ENCODE measurements at places on chromosomes 3 and 15. TPM values are rescaled to one million over a fixed set of nuclear protein-coding genes. Genes with fewer than 3 reads are reported as not detected.
A peak's percentile ranks its signal among the peaks of the same experiment; 100 is the strongest.

The POLR2H gene
- total RNA-seq, result 93.6 TPM

The TPRA1 gene
- 39.0 TPM for total RNA-seq

- H3K27me3 ChIP-seq, result no peaks in the 10 kb centered on the region
- no peak for DNase-seq
- no peaks in the 10 kb centered on the region for H3K4me1 ChIP-seq
- H3K4me3 ChIP-seq, result no peak overlapping the region
Measured at GRCh38 chr15:32671339-32672325, 30.1 kb downstream of the SCG5 start.

DNA sequence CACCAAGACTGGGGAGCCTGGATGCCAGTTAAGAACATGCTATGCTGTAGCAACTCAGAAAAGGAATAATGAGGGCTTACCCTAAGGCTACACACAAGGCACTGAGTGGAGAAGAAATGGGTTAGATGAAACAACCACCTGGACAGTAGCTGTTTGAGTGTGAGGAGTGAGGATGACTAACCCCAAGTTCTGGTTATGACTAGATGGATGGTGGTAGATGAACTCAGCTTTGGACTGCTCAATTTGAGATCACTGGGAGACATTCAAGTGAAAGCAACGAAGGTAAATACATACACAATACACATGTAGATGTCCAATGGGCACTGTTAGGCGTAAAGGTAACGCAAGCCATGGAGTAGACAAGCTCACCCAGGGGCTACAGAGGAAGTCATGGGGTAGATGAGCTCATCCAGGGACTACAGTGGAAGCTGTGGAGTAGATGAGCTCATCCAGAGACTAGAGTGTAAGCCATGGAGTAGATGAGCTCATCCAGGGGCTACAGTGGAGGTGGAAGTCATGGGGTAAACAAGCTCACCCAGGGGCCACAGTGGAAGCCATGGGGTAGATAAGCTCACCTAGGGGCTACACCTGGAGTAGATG lies 98.3 kb downstream of the ANO10 start:
- H3K27me3 ChIP-seq, result no peaks in the 10 kb centered on the region
- no peak overlapping the region for H3K4me3 ChIP-seq
- no peak overlapping the region for H3K27ac ChIP-seq
- peak; percentile 70 for DNase-seq
- peaks cover 19% of the 10 kb centered on the region for H3K36me3 ChIP-seq

GRCh38 chr3:157226173-157226847 lies 66.4 kb upstream of the CCNL1 start:
- no peaks in the 10 kb centered on the region for H3K36me3 ChIP-seq
- peak overlapping the region; percentile 72 for H3K4me3 ChIP-seq
- H3K27ac ChIP-seq, result peak overlapping the region; percentile 17
- peaks cover 20% of the 10 kb centered on the region for H3K4me1 ChIP-seq

GRCh38 chr3:128585974-128586373 lies 64.6 kb downstream of the RPN1 start:
- peaks cover 14% of the 10 kb centered on the region for H3K4me1 ChIP-seq
- DNase-seq, result no peak
- no peak overlapping the region for H3K4me3 ChIP-seq
- H3K27ac ChIP-seq, result no peak overlapping the region
- peaks cover 3% of the 10 kb centered on the region for H3K36me3 ChIP-seq
- H3K27me3 ChIP-seq, result peaks cover 13% of the 10 kb centered on the region

GRCh38 chr3:164194842-164195241 lies 883.5 kb downstream of the SI start:
- no peak overlapping the region for H3K27ac ChIP-seq
- DNase-seq, result no peak
- H3K4me3 ChIP-seq, result no peak overlapping the region
- no peaks in the 10 kb centered on the region for H3K4me1 ChIP-seq

DNA sequence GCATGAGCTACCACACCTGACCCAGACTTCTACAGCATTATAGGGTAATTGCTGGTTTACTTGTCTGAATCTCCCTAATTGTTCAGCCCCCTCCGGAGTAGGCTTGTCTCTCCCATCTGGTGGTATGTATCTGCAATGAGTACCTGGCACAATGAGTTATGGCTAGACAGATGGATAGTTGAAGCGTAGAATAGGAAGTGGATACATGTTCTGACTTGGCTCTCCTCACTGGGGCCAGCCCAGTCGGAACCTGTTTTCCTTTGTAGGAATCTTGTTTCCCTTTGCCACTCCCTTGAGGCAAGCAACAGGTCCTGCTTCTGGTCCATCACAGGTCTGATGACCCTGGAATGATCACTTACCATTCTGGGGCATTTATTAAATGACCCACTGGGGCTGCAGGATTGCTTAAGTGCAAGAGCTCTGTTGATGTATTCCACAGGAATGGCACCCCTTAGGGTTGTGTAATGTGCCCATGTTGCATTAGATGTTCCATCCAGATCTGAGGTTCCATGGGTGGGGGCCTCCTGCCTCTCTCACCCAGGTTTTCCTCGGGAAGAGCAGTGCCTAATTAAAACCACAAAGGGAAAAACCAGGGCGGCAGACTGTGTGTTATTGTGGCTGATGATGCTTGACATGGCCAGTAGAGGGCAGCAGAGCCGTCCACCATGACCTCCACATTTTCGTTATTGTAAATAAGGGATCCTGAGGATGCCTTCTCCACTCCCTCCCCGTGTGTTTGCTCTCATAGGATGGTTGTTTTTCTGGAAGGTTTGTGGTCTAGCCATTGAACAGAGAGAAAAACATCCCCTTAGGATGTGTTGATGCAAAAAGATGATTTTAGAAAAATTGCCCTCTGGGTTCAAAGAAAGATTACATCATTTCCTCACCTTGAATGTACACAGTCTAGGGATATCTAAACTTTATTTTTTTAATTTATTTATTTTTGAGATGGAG lies 58.0 kb downstream of the CMTM8 start:
- H3K4me1 ChIP-seq, result peaks cover 27% of the 10 kb centered on the region
- DNase-seq, result peak; percentile 68
- H3K27ac ChIP-seq, result peak overlapping the region; percentile 72
- H3K4me3 ChIP-seq, result peak overlapping the region; percentile 61
- H3K36me3 ChIP-seq, result no peaks in the 10 kb centered on the region

DNA sequence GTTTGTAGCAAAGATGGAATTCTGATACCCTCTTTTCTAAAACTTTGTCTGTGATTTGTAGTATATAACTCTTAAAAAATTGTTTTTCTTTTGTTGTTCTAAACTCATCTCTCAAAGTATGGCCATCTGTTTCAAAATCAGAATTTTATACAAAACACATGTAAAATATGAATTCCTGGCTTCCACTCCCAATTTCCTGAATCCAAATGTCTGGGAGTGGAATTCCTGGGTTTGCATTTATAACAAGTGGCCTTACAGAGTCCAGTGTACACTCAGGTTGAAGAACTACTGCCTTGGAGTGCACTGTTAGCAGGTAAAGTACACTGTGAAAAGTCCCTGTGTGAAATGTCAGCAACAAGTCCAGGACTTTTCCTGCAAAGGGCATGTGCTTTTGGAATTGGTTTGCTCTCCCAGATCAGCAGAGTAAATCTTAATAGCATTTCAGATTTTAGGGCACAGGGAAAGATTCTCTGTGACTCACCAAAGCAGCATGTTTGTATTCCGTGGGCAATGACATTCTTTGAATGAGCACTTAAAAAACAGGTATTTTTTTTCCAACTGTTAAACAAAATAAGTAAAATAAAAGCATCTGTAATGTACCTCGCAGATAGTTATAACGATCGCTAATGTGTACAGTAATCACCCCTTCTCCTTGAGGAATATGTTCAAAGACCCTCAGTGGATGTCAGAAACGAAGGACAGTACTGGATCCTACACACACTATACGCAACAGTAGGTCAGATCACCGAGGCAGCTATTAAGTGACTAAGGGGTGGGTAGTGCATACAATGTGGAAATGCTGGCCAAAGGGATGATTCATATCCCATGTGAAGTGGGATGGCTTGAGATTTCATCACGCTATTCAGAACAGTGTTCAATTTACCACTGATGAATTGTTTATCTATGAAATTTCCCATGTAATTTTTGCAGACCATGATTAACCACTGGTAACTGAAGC lies 2.0 kb upstream of the CLDN16 start:
- H3K36me3 ChIP-seq, result no peaks in the 10 kb centered on the region
- no peak for DNase-seq
- H3K4me1 ChIP-seq, result peaks cover 15% of the 10 kb centered on the region
- no peak overlapping the region for H3K27ac ChIP-seq

DNA sequence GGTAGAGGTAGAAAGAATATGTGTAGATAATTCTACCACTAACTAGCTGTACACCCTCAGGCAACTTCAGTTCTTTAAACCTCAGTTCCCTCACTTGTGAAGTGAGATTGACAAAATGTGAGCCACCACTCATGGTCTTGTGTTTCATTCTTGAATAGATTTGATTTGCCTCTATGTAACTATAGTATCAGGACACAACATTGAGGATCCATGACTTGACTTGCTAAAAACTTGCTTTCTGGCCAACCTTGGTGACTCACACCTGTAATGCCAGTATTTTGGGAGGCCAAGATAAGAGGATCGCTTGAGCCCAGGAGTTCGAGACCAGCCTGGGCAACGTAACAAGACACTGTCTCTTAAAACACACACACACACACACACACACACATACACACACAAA lies 115.8 kb upstream of the FLNB start:
- no peak for DNase-seq
- no peak overlapping the region for H3K4me3 ChIP-seq
- H3K27me3 ChIP-seq, result no peaks in the 10 kb centered on the region
- H3K36me3 ChIP-seq, result no peaks in the 10 kb centered on the region

DNA sequence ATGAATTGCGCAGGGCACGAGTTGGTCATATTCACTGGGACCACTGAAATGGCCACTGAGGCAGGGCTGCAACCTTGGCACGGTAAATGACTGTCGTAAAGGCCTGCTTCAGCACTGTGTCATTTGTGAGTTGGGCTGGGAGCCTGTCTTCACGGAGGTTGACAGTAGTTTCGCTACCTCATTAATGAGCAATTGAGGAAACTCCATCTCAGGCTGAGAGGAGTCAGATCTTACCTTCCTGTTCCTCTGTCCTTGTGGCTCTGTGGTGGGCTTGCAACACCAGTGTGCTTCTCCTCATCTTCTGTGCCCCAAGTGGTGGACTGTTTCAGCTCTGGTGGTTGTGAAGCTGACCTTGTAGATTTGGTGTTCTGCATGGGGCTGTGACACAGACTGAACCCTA lies 80.1 kb upstream of the EIF1B start:
- no peak overlapping the region for H3K4me3 ChIP-seq
- no peaks in the 10 kb centered on the region for H3K27me3 ChIP-seq
- no peak overlapping the region for H3K27ac ChIP-seq
- H3K4me1 ChIP-seq, result peaks cover 5% of the 10 kb centered on the region
- no peak for DNase-seq
- peaks cover 2% of the 10 kb centered on the region for H3K36me3 ChIP-seq

DNA sequence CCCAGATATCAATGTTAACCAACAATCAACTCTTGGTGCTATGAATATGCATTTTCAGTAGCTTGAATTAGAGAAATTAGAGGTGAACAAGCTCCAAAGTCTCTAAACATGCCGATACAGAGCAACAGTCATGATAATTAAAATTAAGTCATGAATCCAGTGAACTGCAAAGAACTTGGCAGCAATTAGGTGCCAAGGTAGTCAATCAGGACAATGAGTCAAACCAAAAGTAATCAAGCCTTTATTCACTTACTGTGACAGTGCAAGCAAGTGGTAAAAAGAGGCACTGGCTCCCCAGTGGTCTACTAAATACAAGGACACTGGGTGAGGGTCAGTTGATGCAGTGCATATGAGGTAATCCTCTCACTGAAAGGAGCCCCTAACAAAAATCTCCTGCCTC lies 1.8 kb downstream of the ZNF770 start:
- no peak for DNase-seq
- peaks cover 56% of the 10 kb centered on the region for H3K4me1 ChIP-seq
- H3K4me3 ChIP-seq, result peak overlapping the region; percentile 96
- no peaks in the 10 kb centered on the region for H3K27me3 ChIP-seq
- peak overlapping the region; percentile 98 for H3K27ac ChIP-seq

DNA sequence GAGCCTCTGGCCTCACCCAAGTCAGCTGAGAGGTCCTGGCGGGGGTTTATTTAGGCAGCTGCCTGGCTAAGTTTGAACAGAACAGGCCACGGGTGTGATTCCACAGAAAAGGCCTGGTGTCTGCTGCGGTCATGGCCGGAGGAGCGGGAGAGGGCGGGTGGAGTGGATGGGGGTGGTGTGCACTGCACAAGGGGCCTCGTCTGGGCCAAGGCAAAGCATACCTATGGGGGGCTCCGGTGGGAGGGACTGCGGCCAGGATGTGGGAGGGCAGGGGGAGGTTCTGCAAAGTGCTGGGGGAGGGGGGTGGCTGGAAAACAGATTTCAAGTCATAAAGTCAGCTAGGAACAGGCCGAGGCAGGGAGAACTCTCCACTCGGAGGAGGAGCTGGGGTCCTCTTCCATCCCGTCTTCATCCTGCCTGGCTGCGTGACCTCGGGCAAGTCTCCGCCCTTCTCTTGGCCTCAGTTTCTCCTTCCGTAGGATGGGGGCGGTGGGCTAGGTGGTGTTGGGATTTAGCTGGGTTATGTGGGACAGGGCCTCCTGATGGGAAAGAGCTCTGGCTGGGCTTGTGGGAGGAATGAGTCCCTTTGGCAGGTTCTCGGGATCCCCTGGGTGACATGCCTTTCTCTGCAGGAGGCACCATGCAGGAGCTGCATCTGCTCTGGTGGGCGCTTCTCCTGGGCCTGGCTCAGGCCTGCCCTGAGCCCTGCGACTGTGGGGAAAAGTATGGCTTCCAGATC lies 878 bp downstream of the ISLR start:
- no peak overlapping the region for H3K27ac ChIP-seq
- no peak overlapping the region for H3K4me3 ChIP-seq
- no peaks in the 10 kb centered on the region for H3K36me3 ChIP-seq

- no peak overlapping the region for H3K27ac ChIP-seq
- DNase-seq, result no peak
- no peaks in the 10 kb centered on the region for H3K4me1 ChIP-seq
- H3K36me3 ChIP-seq, result no peaks in the 10 kb centered on the region
- H3K4me3 ChIP-seq, result no peak overlapping the region
- H3K27me3 ChIP-seq, result no peaks in the 10 kb centered on the region
Measured at GRCh38 chr3:62065985-62066693, 307.2 kb downstream of the FEZF2 start.

GRCh38 chr15:93467337-93467736 lies 378.3 kb upstream of the RGMA start:
- DNase-seq, result no peak
- H3K27me3 ChIP-seq, result no peaks in the 10 kb centered on the region
- H3K4me3 ChIP-seq, result no peak overlapping the region
- H3K36me3 ChIP-seq, result no peaks in the 10 kb centered on the region
- H3K4me1 ChIP-seq, result no peaks in the 10 kb centered on the region

DNA sequence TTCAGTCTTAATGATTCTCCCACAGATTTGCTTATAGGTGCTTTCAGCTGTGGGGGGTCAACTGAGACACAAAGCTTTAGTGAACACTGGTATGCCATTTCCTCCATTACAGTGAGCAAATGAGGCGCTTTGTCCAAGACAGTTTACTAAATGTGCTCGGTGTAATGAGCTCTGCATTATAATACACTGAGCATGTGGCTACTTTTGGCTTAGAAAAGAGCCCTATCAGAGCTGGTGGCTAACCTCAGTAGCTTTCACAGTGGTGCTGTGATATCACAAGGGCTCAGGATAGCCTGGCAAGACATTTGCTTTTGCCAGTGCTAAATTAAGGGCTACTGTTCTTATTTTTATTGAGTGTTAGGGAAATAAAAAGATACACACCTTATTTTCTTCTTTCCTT lies 749.7 kb upstream of the ARPP21 start:
- H3K36me3 ChIP-seq, result no peaks in the 10 kb centered on the region
- H3K27ac ChIP-seq, result no peak overlapping the region
- H3K4me1 ChIP-seq, result no peaks in the 10 kb centered on the region
- H3K27me3 ChIP-seq, result no peaks in the 10 kb centered on the region

GRCh38 chr3:8325306-8325705 lies 176.3 kb upstream of the LMCD1 start:
- no peak overlapping the region for H3K4me3 ChIP-seq
- peaks cover 6% of the 10 kb centered on the region for H3K4me1 ChIP-seq
- no peak overlapping the region for H3K27ac ChIP-seq
- DNase-seq, result no peak

All from activated T-cell treated with anti-CD3 and anti-CD28 coated beads, Interleukin-2, amount 50 U/mL, for 72 hours (primary cell).